Fibroblast of upper back skin (primary cell): ENCODE measurements at places on chromosomes 3 and 15.

DNA sequence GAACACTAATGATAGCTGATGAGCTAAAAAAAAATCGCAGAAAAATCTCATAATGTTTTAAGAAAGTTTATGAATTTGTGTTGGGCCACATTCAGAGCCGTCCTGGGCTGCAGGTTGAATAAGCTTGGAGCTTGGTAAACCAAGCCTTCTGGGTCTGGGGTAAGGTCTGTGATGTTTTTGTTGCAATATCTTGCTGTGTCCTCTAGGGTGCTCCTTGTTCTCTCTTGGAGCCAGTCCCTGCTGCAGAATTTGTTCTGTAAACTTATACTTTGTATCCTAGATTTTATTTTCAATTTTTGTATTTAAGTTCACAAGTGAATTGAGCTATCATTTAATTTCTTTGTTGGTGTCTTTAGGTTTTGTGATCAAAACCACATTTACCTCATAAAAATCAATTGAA lies 143.7 kb downstream of the NR1D2 start:
- DNase-seq, result peak; percentile 28

DNA sequence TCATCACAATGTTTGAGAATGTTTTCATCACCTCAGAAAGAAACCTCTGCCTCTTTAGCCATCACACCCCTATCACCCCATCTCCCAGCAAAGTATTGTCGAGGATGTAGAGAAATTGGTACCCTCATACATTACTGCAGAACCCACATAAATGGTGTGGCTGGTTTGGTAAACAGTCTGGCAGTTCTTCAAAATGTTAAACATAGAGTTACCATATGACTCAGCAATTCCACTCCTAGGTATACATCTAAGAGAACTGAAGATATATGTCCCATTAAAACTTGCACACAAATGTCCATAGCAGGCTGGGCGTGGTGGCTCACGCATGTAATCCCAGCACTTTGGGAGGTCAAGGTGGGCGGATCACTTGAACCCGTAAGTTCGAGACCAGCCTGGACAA lies 8.7 kb upstream of the ETFA start:
- DNase-seq, result no peak

DNA sequence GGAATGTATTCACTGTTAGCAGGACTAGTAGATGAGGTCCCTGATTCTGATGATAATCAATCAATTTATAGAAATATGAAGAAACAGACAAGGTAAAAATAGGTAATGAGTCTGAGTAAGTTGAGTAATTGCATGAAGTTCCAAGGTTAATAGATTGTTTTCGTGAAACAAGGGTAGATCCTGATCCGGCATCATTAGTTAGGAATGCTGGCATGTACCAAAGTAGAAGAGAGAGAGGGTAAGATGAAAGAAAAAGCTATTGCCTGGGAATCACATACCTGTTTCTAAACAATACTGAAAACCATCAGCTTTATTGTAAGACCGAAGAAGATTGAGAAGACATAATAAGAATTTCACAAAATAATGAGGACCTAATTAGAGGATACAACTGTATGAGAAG lies 118.1 kb upstream of the ARPP21 start:
- no peak for DNase-seq

- peak; percentile 57 for DNase-seq
These were observed 19.6 kb downstream of the NR1D2 start for GRCh38 chr3:23964537-23965235.

GRCh38 chr3:11346416-11346815 lies 74.2 kb downstream of the ATG7 start:
- peak; percentile 26 for DNase-seq

DNA sequence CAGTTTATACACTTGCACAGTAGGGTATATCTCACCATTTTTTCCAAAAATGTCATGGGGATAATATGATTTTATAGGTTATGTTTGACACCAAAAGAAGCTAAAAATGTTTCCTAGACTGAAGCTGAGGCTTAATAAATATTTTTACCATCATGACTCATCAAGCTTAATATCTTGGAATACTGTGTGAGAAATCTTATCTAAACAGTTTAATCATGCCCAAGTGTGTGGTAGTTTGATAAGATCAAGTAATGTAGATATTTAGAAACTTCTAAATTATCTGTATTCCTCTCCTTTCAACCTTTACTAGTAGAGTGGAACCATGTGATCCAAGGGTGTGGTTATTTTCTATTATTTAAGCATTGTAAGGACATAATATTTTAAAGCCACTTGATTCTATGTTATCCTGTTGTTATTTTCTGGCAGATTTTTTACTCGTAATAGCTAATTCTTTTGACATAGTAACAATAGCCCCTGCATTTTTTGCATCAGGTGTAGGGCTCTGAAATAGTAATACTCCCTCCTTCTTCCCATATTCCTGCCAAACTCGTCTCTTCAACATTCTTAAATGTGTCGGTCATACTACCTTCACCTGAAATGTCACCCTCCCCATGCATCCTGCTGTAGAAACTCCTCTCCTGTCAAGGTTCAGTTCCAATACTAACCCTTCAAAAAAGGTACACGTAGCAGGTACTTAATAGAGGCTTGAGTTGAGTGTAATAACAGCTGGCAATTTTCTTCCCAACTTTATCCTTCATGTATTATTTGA lies 729.6 kb downstream of the NLGN1 start:
- DNase-seq, result no peak

DNA sequence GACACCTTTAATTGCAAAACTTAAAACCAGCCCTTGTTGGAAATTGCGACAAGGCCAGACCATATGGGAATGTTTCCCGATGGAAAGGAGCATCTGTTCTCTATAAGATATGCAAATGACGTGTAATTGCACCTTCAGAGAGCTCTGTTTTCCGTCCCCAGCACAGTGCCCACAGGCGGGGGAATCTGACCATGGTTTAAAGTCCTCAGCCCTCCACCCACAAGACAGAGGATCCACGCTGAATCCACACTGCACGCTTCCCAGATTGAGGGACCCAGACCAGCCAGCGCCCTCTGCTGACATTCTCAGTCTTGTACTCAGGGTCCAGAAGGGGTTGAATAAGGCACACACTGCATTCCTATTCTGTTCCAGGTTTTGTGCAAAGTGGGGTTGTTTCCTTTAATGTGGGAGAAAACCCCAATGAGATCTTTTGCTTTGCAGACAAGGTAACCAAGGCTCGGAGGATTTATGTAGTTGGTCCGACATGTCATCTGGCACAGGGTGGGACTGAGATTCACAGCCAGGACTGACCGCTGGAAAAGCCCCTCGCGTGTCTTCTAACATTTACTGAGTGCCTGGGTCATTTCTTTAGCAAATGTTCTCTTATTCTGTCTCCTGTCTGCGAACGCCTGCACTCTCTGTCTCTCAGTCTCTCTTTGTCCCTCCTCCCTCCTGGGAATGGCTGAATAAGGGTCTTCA lies 36.8 kb upstream of the KLHL25 start:
- peak; percentile 56 for DNase-seq

DNA sequence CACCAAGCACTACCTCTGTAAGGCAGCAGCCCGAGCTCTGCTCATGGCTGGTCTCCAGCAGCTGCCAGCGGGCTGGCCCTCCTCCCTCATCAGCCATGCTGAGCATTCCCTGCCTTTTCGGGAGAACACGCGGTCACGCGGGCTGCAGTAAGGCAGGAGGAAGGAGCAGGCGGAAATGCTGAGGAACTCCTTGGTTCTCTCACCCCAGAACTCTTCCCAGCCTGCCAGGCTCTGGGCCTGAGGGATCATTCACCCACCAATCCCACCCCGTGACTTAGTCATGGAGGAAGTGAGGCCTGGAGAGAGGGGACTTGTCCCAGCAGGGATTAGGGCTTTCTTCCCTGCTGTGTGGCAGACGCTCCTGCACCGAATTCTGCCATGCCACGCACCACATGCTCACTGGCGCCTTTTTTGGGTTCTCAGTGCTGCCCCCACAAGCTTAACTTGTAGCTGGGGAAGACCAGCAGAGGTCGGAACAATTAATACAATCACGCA lies 42.9 kb upstream of the RPL32 start:
- DNase-seq, result peak; percentile 32

DNA sequence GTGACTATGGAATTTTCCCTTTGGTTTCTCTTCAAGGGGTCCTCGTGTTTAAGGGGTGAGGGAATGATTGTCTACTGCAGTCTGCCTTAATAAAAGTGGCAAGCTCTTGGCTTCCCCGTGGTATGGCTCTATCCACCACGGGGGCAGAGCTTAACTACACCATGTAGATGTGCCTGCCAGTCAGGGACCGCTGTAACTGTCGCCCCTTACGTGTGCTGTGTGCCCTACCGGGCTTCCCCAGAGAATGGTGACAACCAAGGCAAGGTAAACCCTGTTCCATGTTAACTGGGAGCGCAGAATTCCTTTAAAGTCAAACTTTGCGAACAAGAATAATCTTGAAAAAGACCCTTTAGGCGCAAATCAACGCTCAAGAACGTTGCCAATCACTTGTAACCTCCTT lies 966 bp upstream of the C3orf80 start:
- DNase-seq, result no peak

DNA sequence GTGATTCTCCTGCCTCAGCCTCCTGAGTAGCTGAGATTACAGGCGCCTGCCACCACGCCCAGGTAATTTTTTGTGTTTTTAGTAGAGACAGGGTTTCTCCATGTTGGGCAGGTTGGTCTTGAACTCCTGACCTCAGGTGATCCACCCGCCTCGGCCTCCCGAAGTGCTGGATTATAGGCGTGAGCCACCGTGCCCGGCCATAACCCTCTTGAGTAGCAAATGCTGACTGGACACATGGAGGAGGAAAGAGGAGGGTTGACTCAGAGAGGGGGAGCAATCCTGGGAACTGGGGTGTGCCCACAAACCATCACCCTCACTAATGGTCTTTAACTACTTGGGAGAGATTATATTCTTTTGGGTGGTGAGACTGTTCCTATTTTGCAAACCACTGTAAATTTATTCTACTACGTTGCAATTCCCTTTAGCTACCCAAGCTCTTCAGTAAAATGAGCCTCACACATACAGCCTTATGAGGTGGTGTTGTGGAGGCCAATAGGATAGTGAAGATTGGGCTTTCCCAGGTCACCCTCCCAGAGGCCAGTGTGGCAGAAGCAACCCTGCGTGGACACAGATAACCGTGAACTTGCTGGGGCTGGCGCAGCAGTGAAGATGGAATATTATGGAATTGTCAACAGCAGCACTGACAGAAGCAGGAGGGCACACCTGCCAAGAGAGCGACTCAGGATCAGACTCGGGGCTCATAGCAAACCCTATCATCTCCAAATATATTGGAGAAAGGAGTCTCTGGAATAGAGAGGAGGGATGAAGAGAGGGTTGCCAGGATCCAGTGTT lies 37.4 kb downstream of the TLNRD1 start:
- no peak for DNase-seq

GRCh38 chr3:159645874-159646273 lies 342.8 kb upstream of the IL12A start:
- peak; percentile 66 for DNase-seq

GRCh38 chr3:127135241-127136023 lies 57.5 kb upstream of the PRR23E start:
- no peak for DNase-seq

DNA sequence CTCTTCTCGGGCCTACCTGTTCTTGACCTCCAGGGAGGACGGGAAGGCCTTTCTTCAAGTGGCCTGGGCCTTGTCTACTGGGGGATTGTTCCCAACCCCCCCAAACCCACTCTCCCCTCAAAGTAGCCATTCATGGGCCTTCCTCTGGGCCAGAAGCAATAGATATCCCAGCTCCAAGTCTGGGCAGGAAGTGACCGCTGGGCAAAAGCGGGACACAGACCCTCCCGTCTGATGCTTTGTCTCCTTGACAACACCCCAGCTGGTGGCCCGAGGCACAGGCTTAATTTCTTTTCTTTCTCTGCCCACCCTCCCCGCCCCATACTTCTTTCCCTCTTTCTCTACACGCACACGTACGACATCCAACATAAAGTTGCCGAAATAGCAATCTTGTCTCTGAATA lies 41.4 kb upstream of the FEZF2 start:
- no peak for DNase-seq

- DNase-seq, result no peak
These were observed 10.2 kb downstream of the CDCP1 start for GRCh38 chr3:45135959-45136358.

- peak; percentile 87 for DNase-seq
These were observed 43.2 kb upstream of the UBE2E2 start for GRCh38 chr3:23159929-23160328.

GRCh38 chr15:40429068-40429710 lies 11.6 kb upstream of the BAHD1 start:
- no peak for DNase-seq

DNA sequence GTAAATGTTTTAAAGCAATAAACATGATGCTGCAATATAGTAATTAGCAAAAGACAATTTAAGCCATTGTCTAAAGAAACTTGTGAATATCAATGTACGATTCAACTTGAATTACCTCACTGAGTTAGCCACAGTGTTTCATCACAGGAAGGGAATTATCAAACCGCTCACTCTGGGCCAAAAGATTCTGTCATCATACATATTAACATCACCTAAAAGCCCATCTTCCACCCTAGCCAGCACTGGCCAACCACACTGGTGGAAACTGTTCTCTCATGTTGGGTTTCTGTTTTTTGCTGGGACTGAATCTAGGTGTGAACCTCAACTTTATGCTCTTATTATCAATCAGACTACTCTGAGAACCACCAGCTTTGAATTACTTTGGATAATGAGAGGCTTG lies 497.7 kb upstream of the THBS1 start:
- peak; percentile 67 for DNase-seq

DNA sequence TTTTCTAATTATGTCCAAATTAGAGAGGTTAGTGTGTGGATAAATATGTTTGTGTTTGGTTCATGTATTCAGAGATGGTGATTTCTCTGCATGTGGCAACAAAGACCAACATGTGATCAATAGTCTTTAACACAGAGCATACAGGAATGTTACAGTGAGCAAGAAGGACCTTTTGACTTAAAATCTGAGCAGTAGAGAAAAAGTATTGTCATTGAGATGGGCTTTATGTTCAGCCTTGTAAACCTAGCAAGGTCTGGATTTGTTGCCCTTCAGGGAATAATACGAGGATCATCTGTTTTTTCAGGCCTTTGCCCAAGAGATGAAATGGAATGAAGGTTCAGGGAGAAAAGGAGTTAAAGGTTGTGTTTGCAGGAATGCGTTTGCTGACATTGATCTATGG lies 161.8 kb upstream of the NECTIN3 start:
- DNase-seq, result no peak

- DNase-seq, result peak; percentile 3
These were observed at the start of gene CSTA for GRCh38 chr3:122324871-122325323. CSTA (plus strand) TSS chr3:122325248; CDS start chr3:122325293, 45 bp downstream.

DNA sequence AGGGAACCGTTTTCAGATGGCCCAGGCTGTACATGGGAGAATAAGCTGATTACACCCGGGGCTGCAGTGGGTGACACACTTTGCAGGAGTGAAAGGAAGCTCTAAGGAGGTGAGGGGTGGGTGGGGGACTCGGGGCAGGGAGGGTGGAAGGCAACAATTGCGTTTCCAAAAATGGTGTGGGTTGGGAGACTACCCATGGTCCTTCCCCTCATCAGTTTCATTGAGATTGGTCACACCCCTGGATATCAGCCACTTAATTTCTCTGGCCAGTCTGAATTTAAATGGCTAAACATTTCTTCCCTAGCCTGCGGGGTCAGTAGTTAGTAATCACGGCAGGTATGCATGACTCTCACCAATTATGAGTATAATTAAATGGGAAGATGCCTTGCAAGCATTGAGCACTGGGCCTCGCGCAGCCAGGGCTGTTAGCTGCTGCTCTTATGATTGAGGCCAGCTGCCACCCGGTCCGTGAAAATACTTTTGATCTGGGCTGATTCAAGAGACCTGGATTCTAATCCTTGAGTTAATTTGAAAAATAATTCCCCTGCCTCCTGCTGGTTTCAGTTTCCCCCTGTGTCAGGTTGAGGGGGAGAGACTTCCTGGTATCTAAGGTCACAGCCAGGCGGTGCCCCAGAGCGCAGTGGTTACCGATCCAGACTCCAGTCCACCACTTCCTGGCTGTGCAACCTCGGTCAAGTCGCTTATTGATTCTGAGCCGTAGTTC lies 23.3 kb downstream of the SLC6A6 start:
- DNase-seq, result no peak

- no peak for DNase-seq
These were observed 11.4 kb downstream of the SKIL start for GRCh38 chr3:170368921-170369320.
